ENCODE measurements at places on chromosomes 11 and 22.

DNA sequence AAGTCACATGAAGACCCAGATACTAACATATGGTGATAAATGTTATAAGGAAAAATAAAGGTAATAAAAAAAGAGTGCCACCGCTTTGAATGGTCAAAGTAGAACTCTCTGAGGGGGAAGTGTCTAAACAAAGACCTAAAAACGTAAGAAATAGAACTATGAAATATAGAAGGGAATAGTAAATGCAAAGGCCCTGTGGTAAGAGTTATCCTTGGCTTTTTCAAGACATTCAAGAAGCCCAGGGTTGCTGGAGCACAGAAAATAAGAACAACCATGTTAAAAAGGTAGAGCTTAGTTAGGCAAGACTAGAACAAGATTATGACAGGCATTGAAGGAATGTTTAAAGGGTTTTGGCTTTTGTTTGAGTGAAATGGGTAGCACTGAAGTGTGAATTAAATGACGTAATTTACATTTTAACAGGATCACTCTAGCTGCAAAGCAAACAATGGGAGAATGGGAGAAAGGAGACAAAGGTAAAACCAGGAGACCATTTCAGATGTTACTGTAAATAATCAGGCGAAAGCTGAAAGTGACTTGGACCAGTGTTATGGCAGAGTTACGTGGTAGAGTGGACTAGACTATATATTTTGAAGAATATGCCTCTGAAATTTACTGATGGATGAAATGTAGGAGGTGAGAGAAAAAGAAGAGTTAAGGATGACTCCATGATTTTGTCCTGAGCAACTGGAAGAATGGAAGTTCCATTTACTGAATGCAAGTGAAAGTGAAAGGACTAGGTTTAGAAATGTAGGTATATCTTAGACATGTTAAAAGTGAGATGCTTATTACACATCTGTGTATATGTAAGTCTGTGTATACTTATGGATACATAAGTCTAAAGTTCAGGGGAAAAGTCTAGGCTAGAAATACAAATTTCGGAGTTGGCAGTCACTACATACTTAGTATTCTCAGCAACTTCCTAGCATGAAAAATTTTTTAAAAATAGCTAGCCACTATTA, 28.5 kb downstream of the BTBD10 start:
- no peak for DNase-seq

- no peak for DNase-seq
These were observed 37.8 kb downstream of the ARRB1 start for GRCh38 chr11:75313513-75314272.

GRCh38 chr11:132036746-132037466, 666.5 kb downstream of the NTM start:
- DNase-seq = no peak

DNA sequence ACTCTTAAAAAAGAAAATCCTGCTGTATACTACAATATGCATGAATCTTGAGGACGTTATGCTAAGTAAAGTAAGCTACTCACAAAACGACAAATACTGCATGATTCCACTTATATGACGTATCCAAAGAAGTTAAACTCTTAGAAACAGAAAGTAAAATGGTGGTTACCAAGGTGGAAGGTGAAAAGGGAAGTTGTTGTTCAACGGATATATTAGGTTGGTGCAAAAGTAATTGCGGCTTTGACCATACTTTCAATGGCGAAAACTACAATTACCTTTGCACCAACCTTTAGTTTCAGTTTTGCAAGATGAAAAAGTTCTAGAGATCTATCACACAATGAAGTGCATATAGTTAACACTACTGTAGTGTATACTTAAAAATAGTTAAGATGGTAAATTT, 101.8 kb downstream of the FAM168A start:
- DNase-seq = no peak

Measured in NCI-H1092 (cell line).